ENCODE measurements at places on chromosomes 16 and 17. TPM values are rescaled to one million over a fixed set of nuclear protein-coding genes. Genes with fewer than 3 reads are reported as not detected.

Gene PLD6
- total RNA-seq = 10.9 TPM

Gene RPL26
- 5,406 TPM for total RNA-seq

Gene PLLP
- not detected for total RNA-seq

Gene GAST
- not detected for total RNA-seq

Gene SSTR5
- not detected for total RNA-seq

Gene CREBBP
- 38.0 TPM for total RNA-seq

Gene SP6
- not detected for total RNA-seq

Gene CACNG1
- total RNA-seq = not detected

Gene NXN
- 4.4 TPM for total RNA-seq

Gene EFCAB5
- 0.87 TPM for total RNA-seq

Gene CHAD
- total RNA-seq = not detected

Gene KRT36
- total RNA-seq = not detected

Gene NHLRC4
- total RNA-seq = 0.56 TPM

Gene ACAP1
- 2.5 TPM for total RNA-seq

Gene CLDN6
- total RNA-seq = not detected

Gene SMIM5
- 1.2 TPM for total RNA-seq

Gene SLC38A10
- 55.3 TPM for total RNA-seq

Gene LPO
- not detected for total RNA-seq

Gene TRPV2
- total RNA-seq = 34.9 TPM

Gene SLC22A31
- total RNA-seq = not detected

Gene DLX4
- 0.53 TPM for total RNA-seq

Gene TBC1D3C
- not detected for total RNA-seq

Gene TRAF4
- total RNA-seq = 92.0 TPM

Gene C16orf82
- not detected for total RNA-seq

Gene TCAP
- total RNA-seq = 1.1 TPM

Gene PRSS36
- 0.98 TPM for total RNA-seq

Gene CCL16
- total RNA-seq = not detected

Gene POLR2A
- total RNA-seq = 115 TPM

Gene KRT13
- total RNA-seq = not detected

Gene CCL3
- not detected for total RNA-seq

Gene RUNDC3A
- total RNA-seq = 2.6 TPM
